ENCODE measurements at places on chromosomes 3 and 15.

GRCh38 chr3:107524326-107524840 lies 1.6 kb downstream of the BBX start:
- no peak for DNase-seq

GRCh38 chr3:18080198-18080689 lies 337.8 kb upstream of the TBC1D5 start:
- DNase-seq: no peak

DNA sequence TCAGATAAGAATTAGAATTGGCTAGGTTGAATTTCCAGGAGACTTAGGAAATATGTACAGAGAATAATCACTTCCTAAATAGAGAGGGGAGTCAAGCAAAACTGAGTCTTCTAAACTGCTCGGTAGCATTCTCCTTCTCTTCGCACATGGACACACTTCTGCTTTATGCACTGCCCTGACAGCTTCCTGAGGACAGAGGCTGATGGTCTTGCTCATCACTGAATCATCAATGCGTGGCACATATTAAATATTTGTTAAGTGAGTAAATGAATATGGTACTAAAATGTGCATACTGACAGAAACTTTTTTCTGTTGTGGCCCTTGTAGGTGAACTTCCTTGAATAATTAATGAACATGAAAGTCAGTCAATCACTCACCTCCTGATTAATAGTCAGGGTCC lies 315.5 kb downstream of the FHIT start:
- no peak for DNase-seq

GRCh38 chr15:41254560-41254959 lies 23.5 kb downstream of the CHP1 start:
- DNase-seq: no peak

DNA sequence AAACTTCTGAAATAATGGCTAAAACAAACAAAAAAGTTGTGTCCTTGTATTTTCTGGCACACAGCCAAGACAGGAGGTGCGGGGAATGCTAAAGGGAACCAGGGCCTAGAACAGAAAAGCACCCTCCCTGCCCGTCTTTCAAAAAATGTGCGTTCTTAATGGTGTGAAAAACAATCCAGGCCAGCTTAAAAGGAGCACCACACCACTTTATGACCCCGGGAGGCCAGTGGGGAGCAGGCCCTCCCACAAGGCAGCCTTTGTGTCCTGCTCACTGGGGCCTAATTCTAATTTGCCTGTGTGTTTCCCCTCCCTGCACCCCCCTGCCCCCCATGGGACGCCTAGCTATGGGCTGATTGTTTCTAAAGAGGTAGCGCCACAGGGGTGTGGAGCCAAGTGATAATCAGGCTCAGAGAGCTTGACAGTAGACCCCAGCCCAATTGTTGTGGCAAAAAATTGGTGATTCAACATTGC lies 181.4 kb downstream of the GREM1 start:
- DNase-seq: no peak

GRCh38 chr3:197522881-197523441 lies 32.8 kb downstream of the BDH1 start:
- no peak for DNase-seq

DNA sequence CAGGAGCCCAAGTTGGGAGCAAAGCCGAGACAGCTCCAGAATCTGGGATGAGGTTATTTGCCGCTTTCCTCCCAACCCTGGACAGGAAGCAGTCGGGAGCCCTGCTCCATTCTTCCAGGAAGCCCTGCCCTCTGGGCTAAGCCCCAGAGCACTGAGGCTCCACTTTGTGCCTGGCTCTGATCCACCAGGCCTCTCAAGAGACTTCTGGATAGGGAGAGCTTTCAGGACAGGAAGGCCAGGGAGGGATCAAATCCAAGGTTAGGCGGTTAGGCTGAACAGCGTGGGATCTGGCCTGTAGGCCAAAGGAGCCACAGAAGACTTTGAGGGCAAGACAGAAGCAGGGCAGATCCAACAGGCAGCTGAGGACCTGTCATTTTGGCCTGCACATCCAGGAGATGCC lies 835 bp downstream of the STOML1 start:
- DNase-seq: no peak

Measured in amniotic stem cell (primary cell).